Left lung (tissue), 14 donors: ENCODE measurements at places on chromosomes 4 and X. TPM values are rescaled to one million over a fixed set of nuclear protein-coding genes. Genes with fewer than 3 reads are reported as not detected.
A peak's percentile ranks its signal among the peaks of the same experiment; 100 is the strongest.

The SLC7A11 gene
- 13.2 TPM for total RNA-seq

The ENPEP gene
- 8.5 TPM for total RNA-seq

The SUPT20HL1 gene
- total RNA-seq: not detected

The TSPAN6 gene
- total RNA-seq: 21.0 TPM

The TAF7L gene
- not detected for total RNA-seq

The TGIF2LX gene
- not detected for total RNA-seq

The CT83 gene
- not detected for total RNA-seq

The TMEM35A gene
- 1.6 TPM for total RNA-seq

The CC2D2A gene
- total RNA-seq: 22.8 TPM

The HS6ST2 gene
- total RNA-seq: 6.9 TPM

The TEX11 gene
- not detected for total RNA-seq

The ITGB1BP2 gene
- total RNA-seq: 3.0 TPM

- DNase-seq: no peak
- H3K4me1 ChIP-seq: no peaks in the 10 kb centered on the region
- no peaks in the 10 kb centered on the region for H3K36me3 ChIP-seq
- no peak overlapping the region for H3K4me3 ChIP-seq
These were observed 33.7 kb upstream of the LIMCH1 start for GRCh38 chr4:41504167-41504818.

- H3K36me3 ChIP-seq: no peaks in the 10 kb centered on the region
- no peak overlapping the region for H3K4me3 ChIP-seq
- no peak overlapping the region for H3K27ac ChIP-seq
- no peak for DNase-seq
- H3K4me1 ChIP-seq: no peaks in the 10 kb centered on the region
These were observed 224.5 kb upstream of the TAPT1 start for GRCh38 chr4:16450724-16451123.

DNA sequence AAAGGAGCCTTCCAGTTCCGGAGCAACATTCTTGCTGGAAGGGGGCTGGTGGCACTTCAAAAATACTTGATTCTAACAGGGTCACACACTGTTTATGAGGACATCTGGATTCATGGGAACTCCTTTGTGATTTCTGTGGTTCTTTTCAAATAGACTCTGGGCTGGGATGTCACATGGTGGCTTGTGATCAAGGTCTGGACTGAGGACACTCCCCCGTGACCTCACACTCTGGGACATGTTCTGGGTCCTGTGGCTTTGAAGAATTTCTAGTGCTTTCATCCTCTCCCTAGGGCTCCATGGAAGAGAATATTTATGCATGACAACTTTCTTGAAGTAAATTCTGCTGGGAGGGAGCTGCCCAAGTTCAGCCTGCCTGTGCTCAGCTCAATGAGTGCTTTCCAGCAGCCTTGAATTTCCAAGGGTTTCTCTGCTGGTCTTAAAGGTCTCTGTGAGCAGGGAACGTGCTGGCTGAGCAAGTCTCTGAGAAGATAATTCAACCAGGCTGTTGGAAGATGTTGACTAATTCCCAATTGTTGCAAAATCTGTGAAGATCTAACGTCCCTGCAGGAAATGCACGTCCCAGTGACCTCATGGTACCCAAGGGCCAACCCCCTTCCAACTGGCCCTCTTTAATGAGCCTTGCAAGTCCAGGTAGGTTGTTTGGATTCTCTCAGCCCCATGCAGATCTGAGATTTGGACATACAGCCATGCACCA lies 36.3 kb downstream of the GPR143 start:
- H3K27me3 ChIP-seq: no peaks in the 10 kb centered on the region
- DNase-seq: no peak
- no peak overlapping the region for H3K4me3 ChIP-seq

GRCh38 chr4:152273343-152273742 lies 262.5 kb downstream of the FBXW7 start:
- no peak overlapping the region for H3K4me3 ChIP-seq
- no peaks in the 10 kb centered on the region for H3K36me3 ChIP-seq
- H3K27ac ChIP-seq: no peak overlapping the region
- no peaks in the 10 kb centered on the region for H3K4me1 ChIP-seq
- no peak for DNase-seq

GRCh38 chr4:41633321-41633720 lies 95.4 kb downstream of the LIMCH1 start:
- no peak overlapping the region for H3K4me3 ChIP-seq
- H3K27me3 ChIP-seq: no peaks in the 10 kb centered on the region
- H3K27ac ChIP-seq: no peak overlapping the region
- no peaks in the 10 kb centered on the region for H3K36me3 ChIP-seq
- DNase-seq: no peak
- no peaks in the 10 kb centered on the region for H3K4me1 ChIP-seq

- H3K4me1 ChIP-seq: no peaks in the 10 kb centered on the region
- no peak overlapping the region for H3K4me3 ChIP-seq
These were observed 8.0 kb upstream of the VAMP7 start for GRCh38 chrX:155873188-155873587.

- no peak for DNase-seq
- H3K27me3 ChIP-seq: no peaks in the 10 kb centered on the region
- H3K27ac ChIP-seq: no peak overlapping the region
- H3K4me1 ChIP-seq: no peaks in the 10 kb centered on the region
- no peaks in the 10 kb centered on the region for H3K36me3 ChIP-seq
- H3K4me3 ChIP-seq: no peak overlapping the region
These were observed 190.6 kb downstream of the CCSER1 start for GRCh38 chr4:90317785-90318184.

DNA sequence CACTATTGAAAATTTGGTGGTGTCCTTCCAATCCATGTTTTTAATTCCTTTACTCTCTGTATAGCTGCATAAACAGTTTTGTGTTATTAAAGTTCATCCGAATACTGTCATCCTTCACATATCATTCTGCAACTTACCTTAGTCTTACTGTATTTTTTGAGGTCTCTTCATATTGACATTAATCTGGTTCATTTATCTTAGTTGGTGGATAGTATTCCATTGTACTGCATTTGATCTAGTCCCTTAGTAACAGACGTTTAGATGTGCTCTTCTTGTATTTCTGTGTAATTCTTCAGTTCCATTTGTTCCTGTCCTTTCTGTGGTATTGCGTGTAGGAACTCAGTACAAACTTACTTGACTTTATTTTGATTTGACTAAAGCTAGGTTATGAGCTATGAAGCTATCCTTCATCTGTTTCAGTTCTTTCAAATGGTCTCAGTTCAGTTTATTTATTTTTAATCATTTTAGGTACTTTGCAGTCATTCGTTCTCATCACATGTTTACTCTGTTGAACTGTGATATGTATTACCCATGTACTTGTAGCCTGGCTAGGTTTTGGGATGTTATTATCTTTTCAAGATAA lies 41.3 kb downstream of the RAPGEF2 start:
- no peaks in the 10 kb centered on the region for H3K27me3 ChIP-seq
- H3K4me3 ChIP-seq: no peak overlapping the region
- no peak for DNase-seq
- H3K27ac ChIP-seq: no peak overlapping the region

GRCh38 chr4:180695851-180696250 lies 1547.4 kb upstream of the TENM3 start:
- H3K36me3 ChIP-seq: no peaks in the 10 kb centered on the region
- no peaks in the 10 kb centered on the region for H3K27me3 ChIP-seq
- H3K4me3 ChIP-seq: no peak overlapping the region
- H3K4me1 ChIP-seq: no peaks in the 10 kb centered on the region

GRCh38 chr4:53697016-53697685 lies 105.9 kb upstream of the LNX1 start:
- H3K36me3 ChIP-seq: no peaks in the 10 kb centered on the region
- no peaks in the 10 kb centered on the region for H3K27me3 ChIP-seq
- no peak overlapping the region for H3K4me3 ChIP-seq
- no peak overlapping the region for H3K27ac ChIP-seq

GRCh38 chr4:146245850-146246249 lies 31.5 kb downstream of the REELD1 start:
- no peak overlapping the region for H3K4me3 ChIP-seq
- no peak for DNase-seq
- H3K36me3 ChIP-seq: no peaks in the 10 kb centered on the region
- H3K27ac ChIP-seq: no peak overlapping the region
- H3K4me1 ChIP-seq: peaks cover 17% of the 10 kb centered on the region
- H3K27me3 ChIP-seq: peaks cover 6% of the 10 kb centered on the region

DNA sequence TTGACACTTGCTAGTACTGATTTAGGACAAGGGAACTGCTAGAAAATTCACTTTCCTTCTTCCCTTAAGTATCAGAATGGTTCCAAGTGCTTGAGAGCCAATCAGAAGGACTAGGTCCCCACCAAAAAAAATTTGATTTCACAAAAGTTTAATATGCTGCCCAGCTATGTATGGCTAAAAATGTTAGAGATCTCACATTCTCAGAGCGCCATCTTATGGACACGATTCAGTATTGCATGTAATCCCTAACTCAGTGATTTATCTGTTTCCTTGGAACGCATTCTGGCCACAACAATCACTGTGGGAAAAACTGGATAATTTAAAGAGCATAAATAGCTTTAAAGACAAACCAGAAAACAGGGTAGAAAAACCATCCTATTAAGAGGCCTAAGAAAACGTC lies 255.1 kb upstream of the GPC4 start:
- DNase-seq: peak; percentile 59
- no peaks in the 10 kb centered on the region for H3K4me1 ChIP-seq

GRCh38 chr4:176406736-176407135 lies 87.0 kb downstream of the SPCS3 start:
- no peak overlapping the region for H3K27ac ChIP-seq
- no peaks in the 10 kb centered on the region for H3K4me1 ChIP-seq
- no peaks in the 10 kb centered on the region for H3K36me3 ChIP-seq
- no peak overlapping the region for H3K4me3 ChIP-seq
- no peaks in the 10 kb centered on the region for H3K27me3 ChIP-seq

DNA sequence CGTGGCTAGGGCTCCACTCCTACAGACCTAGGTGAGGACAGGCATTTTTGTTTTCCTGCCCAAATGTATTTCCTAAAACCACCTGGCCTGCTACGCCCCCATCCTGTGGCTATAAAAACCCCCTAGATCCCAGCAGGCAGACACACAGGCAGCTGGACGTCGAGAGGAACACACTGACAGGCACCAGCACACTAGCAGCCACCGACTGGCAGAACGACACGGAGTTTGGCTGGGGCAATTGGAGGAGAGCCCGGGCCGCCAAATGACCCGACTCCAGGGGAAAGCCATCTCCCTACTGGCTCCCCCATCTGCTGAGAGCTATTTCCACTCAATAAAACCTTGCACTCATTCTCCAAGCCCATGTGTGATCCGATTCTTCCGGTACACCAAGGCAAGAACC lies 516.0 kb downstream of the FSTL5 start:
- H3K36me3 ChIP-seq: no peaks in the 10 kb centered on the region
- H3K27ac ChIP-seq: no peak overlapping the region
- H3K4me1 ChIP-seq: no peaks in the 10 kb centered on the region

GRCh38 chrX:49842621-49843020 lies 13.5 kb downstream of the PAGE4 start:
- H3K36me3 ChIP-seq: no peaks in the 10 kb centered on the region
- no peak for DNase-seq
- H3K4me3 ChIP-seq: no peak overlapping the region
- H3K4me1 ChIP-seq: no peaks in the 10 kb centered on the region
- no peaks in the 10 kb centered on the region for H3K27me3 ChIP-seq
- H3K27ac ChIP-seq: no peak overlapping the region

DNA sequence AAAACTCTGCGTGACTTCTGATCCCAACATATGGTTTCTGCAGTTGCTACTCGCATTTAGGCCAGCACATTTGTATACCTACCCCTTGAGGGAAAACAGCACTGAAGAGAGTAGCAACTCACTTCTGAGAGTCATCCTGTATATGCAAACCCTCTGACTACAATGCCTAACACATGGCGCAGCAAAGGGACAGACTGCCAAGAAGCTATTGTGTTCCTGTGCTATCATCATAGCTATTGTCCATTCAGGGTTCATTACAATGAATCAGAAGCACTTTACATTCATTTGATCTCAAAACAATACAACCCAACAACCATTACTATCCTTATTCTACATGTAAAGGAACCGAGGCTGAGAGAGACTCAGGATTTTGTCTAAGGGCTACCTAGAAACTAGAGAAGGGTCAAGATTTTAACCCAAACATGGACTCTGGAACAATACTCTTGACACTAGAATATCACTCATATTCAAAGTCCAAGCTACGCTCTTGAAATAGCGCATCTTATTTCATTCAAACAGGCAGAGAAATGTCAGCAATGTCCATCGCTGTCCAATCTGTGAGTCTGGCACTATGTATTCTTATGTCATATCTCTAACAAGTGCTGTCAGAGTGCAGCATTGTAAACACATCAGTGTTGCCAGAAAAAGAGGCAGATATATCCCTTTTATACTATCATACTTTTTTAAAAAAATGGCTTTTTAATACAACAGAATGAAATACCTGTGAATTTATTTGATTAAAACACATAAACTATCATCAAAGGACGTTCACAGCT lies 173.6 kb downstream of the CORIN start:
- H3K27ac ChIP-seq: no peak overlapping the region
- DNase-seq: no peak
- H3K27me3 ChIP-seq: peaks cover 4% of the 10 kb centered on the region
- no peak overlapping the region for H3K4me3 ChIP-seq

GRCh38 chr4:98166025-98166730 lies 22.9 kb upstream of the STPG2 start:
- DNase-seq: no peak
- no peaks in the 10 kb centered on the region for H3K36me3 ChIP-seq
- no peak overlapping the region for H3K4me3 ChIP-seq
- H3K27ac ChIP-seq: no peak overlapping the region
- H3K4me1 ChIP-seq: no peaks in the 10 kb centered on the region
- H3K27me3 ChIP-seq: no peaks in the 10 kb centered on the region

DNA sequence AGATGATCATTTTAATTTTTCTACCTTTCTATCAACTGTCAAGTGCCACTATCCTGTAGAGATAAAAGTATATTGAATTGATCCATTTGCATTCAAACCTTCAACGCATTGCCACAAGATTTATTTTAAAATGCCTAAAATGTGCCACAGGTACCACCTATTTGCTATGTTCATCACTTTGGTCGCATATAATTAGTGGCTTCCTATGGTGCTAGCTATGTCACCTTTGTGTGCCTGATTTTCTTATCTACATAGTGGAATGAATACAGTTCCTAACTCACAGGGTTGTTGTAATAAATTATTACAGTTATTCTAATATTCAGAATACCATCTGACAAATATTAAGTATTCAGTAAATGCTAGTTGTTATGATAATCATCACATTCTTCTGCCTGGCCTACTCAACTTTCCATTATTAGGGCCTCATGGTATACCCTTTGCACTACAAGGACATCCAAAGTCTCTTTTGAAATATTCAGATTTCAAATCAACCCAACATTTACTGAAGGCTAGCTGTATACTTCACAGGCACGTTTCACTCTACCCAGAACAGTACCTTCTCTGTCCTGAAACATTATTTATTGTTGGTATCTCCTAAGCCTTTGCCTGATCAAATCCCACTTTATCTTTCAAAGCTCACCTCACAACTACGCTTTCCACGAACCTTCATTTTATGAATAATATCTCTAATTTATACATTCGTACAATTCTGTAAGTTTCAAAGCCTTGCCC lies 62.4 kb downstream of the ANXA10 start:
- H3K27ac ChIP-seq: no peak overlapping the region
- H3K27me3 ChIP-seq: no peaks in the 10 kb centered on the region
- H3K4me3 ChIP-seq: no peak overlapping the region
- H3K4me1 ChIP-seq: no peaks in the 10 kb centered on the region
- no peaks in the 10 kb centered on the region for H3K36me3 ChIP-seq
- DNase-seq: no peak
